ENCODE measurements at places on chromosomes 7 and 10.
A peak's percentile ranks its signal among the peaks of the same experiment; 100 is the strongest.

DNA sequence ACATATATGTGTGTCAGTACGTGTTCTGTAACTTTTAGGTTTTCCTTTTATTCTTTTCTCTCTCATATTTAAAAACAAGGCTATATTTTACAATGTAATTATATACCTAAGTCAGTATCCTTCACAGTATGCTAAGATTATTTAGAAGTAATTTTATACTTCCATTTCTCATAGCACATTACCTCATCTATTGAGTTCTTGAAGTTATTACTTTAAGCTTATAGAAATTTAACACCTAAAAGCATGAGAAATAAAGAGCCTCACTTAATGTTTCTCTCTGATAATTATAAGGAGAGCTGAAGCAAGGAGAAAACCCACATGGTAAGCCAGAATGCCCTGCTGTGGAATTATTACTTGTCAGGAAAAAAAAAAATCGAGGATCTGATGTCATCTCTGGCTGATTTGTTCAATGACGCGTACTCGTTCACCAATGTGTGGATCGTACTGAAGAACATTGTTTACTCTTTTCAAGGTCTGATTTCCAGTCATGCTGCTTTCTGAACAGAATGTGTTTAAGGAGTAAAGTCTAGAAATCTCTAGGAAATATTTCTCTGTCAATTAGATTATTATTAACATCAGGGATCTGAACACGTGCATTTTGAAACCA is 21.9 kb downstream of the CACNB2 start:
- no peak for DNase-seq

DNA sequence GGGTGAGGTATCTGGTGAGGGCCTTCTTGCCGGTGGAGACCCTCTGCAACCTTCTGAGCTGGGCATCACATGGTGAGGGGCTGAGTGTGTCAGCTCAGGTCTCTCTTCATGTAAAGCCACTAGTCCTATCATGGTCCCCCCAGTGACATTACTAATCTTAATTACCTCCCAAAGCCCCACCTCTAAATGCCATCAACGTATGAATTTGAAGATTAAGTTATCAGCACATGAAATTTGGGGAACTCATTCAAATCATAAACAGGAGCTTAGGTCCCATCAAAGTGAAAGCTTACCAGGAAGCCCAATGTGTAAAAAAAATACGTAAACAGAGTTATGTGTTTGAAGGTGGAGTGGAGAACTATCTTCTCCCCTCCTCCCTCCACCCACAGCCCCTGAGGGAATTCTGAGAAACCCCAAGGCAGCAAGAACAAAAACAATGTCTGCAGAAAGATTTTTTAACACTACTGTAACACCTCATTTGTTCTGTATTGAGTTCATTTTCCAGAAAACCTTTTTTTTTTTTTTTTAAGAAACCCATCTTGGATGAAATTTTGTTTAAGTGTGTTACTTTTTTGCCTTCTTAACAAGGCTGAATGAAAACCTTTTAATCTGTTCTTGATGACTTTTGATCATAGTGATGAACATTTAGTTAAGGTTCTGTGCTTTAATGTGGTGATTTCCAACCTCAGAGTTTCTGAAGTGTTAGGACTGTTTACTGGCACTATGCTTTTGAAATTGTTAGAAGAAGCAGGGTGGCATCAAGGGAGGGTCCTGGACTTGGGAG is 19.1 kb upstream of the PCGF5 start:
- no peak for DNase-seq

GRCh38 chr10:89391907-89392756 is at the start of gene IFIT1:
IFIT1 (plus strand) TSS chr10:89392623; CDS start chr10:89392713, 90 bp downstream.
- no peak for DNase-seq

GRCh38 chr10:93224005-93224779 is 150.5 kb downstream of the CYP26A1 start:
- DNase-seq, result no peak

DNA sequence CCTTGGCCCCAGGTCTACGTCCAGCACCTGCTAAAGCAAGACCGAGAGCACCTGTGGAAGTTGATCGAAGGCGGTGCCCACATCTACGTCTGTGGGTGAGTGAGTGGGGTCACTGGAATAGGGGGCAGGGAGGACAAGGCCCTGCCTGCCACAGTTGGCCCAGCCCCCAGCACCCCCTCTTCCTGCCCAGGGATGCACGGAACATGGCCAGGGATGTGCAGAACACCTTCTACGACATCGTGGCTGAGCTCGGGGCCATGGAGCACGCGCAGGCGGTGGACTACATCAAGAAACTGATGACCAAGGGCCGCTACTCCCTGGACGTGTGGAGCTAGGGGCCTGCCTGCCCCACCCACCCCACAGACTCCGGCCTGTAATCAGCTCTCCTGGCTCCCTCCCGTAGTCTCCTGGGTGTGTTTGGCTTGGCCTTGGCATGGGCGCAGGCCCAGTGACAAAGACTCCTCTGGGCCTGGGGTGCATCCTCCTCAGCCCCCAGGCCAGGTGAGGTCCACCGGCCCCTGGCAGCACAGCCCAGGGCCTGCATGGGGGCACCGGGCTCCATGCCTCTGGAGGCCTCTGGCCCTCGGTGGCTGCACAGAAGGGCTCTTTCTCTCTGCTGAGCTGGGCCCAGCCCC is 8.1 kb downstream of the TMEM120A start:
- DNase-seq, result no peak

DNA sequence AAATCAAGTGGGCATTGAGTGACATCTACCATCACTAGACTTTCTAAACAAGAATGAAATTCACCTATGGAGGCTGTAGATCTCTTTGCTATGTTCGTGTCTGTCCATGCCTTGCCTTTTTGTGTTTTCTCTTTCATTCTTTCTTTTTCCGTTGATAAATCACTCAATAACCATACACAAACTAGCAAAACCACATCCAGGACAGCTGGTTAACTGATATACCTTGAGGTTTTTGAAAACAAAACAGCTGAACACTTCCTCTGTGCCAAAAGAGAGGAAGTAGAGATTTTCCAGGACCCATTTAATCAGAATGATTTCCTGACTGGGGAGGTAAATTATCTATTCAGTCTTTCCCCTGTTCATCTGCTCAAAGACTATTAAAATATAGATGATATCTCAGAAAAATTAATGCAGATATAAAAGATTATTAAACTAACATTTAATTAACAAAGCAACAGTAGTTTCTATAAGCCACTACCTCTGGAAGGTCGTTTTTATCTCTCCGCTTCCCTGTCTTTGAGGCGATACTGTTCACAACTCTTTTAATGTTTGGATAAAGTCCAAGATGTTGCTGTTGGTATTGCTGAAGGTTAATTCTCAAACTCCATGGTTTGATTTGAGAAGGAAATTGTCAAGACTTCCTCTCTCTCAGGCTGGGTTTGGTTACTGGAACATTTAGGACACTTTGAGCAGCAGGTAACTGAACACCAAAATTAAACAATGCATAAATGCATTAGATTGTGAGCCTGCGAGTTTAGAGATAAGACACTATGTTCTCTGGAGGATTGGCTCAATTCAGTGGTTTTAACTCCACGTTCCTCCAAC is 24.4 kb upstream of the C10orf67 start:
- no peak for DNase-seq

- no peak for DNase-seq
Observed at GRCh38 chr10:34074051-34074450, 739.6 kb upstream of the NRP1 start.

DNA sequence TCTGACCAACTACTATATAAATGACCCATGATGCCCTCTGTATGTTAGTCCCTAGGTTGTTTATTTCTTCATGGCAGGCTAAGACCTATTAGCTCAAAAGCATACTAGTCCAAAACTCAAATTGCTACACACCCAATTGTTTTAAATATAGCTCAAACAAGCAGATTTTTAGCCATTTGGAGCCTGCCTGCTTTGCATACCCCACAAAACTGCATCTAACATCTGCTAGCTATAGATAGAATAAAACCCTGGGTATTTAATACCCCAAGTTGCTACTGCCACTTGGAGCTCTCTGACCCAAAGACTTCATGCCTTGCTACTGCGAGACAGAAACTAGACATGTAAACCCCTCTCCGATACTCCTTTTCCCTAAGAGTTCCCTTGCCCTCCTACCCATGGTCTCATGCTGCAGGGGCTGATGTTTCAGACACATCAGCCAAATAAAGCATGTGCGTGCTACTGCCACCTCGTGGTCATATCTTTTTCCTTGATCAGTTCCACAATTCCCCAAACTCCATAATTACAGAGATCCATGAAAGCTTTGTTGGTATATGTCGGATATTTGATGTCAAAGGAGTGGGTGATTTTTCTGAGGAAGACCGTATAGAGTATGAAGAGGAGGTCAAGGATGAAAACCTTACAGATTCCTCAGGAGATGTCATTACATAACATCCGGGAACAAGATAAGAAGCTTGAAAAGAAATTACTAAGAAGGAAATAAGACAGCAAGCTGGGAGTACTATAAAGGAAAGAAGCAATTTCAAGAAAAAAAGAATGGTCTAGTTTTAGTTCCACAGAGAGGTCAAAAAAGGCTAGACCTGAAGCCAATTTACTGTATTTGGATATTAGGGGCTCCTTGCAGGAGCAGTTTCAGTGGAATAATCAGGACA is 386.6 kb downstream of the SH2D4B start:
- DNase-seq, result peak; percentile 4

DNA sequence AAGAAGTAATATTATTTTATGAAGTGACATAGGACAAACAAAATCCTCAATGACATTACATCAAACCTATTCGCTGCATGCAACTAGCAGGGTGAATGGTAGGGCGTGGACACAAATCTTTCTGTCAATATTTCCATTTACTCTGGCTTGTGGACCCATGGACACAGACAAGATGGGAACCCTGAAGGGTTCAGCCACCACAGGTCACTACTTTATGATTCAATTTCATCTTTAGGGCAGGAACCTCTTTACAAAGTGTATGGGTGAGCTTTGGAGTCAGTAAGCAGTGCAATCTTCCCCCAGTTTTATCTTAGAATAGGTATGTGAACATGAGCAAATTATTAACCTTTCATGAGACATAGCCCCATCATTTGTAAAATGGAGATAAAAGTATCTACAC is 982.4 kb upstream of the LRRTM3 start:
- no peak for DNase-seq

GRCh38 chr7:88597941-88598425 is 161.5 kb upstream of the ZNF804B start:
- DNase-seq, result no peak

DNA sequence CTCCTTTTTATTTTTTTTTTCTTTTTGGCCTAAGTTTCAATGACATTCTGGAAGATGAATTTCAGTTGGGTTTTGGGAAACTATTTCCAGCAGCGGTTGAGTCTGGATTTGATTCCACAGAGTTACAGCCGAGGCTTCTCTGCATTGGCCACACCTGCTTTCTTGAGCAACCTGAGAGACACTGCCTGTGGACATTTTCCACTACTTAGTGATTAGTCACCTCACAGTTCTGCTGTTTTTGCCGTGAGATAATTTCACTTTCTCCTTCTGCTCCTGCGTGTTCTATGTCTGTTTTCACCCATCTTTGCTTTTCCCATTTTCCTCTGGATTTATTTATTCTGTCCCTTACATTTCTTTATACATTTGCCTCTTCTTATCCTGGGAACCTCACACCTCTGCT is 243.0 kb downstream of the BICC1 start:
- DNase-seq, result no peak

GRCh38 chr7:55031075-55031474 is 12.3 kb downstream of the EGFR start:
- DNase-seq, result no peak

DNA sequence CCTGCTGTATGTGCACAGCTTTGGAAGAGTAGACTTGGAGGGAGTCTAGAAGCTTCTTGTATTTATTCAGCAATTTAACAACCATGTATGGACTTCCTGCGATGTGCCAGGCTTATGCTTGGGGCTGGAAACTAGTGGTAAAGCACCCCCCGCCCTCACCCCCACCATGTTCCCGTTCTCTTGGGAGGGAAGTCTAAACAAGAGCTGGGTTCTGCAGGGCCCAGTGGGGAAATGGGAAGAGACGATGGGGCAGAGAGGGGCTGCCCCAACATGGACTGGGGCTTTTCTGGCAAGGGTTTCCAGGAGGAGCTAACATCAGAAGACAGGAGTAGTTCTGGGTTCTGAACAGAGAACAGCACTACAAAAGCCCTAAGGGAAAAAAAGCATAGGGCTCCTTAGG is 8.0 kb downstream of the RASSF4 start:
- DNase-seq, result no peak

DNA sequence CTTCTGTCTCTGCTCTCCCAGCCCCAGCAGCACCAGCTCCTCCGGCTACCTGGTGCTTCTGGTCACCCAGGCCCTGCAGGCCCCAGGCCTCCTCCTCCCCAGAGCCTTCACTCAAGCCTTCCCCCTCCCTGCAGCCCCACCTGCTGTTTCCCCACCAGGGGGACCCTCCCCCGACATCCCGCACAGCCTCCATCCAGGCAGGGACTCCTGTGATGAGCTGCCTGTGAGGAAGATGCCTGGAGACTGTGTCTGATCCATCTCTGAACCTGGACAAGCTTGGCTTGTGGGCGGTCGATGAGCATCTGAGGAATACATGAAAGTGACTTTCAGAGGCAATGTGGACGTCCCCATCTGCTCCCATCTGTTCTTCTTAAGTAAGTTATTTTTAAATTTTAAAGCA is 45.0 kb downstream of the RAMP3 start:
- no peak for DNase-seq

GRCh38 chr7:100855515-100855914 is 3.0 kb downstream of the SLC12A9 start:
- no peak for DNase-seq

DNA sequence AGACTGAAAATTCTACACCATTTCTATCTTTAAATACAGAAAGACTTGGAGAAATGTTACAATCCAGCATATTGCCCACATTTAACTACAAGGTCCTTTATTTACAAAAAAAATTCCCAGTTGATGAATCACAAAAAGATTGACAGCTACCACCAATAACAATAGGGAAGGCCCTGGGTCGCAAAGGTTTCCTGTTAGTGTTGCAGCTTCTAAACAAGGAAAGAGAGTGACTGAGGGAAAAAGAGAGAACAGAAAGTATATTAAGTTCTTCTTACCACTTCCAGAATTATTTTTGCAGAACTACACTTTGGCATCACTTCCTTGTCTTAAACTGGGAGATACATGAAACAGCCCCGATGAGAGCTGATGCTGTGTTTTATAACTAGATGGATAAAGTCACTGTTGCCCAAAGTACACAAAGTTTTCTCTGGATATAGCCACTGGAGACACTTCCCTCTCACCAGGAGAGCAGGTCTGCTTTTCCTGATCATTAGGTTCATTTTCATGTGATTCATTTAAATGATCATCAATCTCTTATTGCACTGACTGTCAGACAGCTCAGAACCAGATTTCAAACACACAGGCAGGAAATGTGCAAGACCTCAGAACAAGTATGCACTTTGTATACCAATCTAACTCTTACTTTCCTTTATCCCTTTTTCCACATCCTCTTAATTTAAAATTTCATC is 57.0 kb downstream of the SHTN1 start:
- DNase-seq, result no peak

DNA sequence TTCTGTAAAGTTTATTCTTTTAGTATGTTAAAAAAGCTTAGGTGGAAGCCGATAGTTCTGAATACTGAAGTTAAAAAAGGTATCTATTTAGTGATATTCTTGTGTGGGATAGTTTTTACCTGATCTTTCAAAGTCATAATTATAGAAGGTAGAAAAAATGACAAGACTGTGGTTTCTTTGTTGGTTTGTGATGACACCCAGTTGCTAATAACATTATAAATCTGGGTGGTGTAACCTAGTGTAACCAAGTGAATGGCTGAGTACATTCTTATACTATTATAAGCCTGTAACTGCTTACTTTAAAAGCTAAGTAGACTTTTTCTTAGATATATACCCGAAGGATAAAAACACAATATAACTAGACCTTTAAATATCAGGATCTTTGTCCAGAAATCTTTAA is 2.3 kb downstream of the CDK13 start:
- DNase-seq, result no peak

- DNase-seq, result no peak
Observed at GRCh38 chr10:2798336-2799022, 268.9 kb upstream of the PFKP start.

- no peak for DNase-seq
Observed at GRCh38 chr10:89210794-89211425, 3.8 kb upstream of the CH25H start.
